ENCODE measurements at places on chromosomes 12 and 14.

DNA sequence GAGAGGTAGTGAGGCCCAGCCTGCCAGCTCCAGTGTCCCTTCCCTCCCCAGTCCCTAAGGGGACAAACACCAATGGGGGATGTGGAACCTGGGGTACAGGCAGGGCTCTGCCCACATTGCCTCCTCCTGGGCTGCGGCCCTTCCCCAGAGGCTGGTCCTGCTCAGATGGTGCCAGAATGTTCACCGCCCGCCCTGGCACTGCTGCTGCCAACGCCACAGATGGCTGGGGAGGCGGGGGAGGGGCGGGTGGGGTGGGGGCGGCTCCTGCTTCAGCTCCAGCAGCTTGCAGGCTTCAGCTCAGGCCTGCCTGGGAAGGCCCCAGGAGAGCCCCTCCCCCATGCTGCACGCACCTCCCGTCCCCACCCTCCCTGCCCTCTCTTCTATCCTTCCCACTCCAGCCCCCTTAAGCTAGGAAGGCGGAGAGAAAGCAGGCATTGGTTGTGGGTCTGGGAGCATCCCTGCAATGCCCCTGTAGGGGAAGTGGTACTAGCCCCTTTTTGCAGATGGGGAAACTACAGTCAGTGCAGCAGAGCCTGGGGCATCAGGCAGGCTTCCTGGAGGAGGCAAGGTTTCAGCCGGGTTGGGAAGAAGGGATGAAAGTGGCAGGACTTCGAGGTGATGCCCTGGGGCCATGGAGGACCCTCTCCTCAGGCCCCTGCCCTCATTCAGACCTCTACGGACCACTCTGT is 2.0 kb upstream of the BEGAIN start:
- no peak for DNase-seq

DNA sequence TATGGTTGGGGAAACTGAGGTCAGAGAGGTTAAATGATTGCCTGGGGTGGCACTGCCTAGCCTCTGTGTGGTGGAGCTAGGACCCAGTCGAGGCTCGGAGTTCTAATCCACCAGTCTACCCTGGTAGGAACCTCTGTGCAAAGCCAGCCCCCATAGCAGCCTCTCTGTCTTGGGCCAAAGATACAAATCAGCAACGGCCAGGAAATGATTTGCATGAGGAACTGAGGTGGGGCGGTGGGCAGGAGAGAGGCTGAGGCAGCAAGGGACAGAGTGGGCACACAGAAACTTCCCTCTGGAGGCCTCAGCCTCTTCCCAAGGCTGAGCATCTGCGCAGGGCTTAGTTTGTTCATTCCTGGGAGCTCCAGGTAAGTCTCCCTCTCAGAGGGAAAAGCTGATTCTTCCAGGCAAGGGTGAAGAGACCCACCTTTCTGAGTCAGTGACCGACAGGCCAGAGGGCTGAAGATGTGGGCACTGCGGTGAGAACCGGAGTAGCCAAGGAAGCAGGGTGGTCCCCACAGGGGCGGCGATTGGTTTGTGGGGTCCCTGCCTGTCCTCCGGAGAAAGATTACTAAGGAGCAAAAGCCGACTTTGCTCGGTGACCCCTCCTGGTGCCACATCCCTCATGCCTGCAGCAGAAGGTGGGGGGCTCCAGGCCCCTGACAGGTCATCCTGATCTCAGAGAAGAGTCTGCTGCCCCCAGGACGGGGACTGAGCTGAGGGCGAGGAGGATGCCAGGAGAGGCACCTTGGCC is 134.6 kb downstream of the CACNA1C start:
- no peak for DNase-seq

DNA sequence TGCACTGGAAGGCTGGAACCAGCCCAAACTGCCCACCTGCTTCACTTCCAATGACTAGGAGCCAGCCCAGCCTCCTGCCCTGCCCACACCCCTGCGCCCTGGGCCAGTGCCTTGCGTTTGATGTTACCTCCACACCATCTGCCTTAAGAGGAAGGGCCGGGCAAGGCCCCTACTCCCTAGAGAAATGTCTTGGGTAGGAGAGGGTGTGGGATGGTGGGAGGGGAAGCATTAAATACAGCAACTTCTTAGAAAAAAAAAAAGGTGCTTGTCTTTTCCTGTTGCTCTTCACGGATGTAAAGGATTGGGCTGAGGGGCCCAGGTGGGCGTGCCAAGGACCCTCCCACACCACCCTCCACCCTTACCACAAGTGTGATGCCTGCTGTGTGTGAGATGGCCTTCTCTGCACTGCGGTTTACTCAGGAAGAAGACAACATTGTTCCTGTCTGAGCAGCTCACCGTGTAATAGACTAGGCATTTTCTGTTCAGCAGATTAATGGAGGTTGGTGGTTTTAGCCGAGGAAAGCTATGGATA is 99.9 kb downstream of the NINJ2 start:
- no peak for DNase-seq

DNA sequence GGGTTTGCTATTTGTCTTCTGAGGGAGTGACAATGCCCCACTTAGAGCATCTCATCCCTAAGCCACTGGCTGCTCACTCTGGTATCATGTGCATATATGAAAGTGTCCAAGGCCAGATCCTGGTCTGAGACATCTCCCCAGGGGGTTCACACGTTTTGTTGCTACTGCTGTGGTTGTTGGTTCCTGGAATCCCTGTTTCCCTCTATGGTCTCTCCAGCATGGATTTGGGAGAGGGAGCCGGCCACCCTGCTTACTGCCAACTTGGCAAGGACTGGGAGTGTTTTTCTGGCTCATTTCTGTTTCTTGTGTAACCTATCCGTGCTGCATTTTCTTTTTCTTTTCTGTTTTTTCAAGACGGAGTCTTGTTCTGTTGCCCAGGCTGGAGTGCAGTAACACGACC is 101.3 kb upstream of the MAX start:
- DNase-seq: no peak

DNA sequence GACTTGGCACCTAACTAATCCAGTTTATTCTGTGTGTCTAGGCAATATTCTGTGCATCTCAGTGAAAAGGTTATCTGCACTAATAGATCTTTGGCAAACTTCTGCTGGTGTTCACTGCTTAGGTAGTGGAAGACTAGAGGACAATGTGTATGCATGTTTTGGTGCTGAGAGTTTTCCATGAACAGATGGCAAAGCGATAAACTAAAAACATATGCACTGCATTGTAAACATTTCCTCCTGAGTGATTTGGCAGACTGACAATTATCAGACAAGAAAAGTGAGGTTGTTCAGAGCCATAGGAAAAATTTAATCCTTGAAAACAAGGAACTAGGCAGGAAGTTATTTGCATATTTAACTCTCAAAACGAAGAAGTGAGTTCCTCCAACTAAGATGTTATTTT is 400.4 kb downstream of the ATP23 start:
- no peak for DNase-seq

DNA sequence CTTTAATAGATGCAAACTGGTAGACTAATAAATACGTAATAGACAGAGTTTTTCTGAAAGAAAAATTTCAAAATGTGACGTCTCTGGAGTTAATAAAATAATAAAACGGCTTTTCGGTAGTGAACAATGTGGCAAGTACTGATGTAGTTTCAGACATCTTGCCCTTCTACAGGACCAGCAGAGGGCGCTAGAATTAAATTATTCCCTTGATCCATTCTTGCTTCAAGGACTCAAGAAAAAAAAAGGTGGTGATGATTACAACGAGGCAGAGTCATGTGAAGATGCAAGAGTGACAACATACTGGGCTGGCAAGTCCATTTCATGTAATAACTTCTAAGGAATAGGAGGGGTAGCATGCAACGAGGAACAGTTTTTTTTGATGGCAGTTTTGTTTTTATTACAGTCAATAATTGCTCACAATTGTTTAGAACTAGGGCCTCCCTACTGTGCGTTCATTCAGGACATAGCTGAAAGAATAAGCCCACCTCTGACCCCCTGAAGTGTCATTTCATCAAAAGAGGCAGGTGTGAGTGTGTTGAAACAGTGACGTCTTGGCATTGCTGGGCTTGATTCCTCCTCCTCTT is 101.0 kb upstream of the GZMB start:
- DNase-seq: no peak

- no peak for DNase-seq
These were observed 117.0 kb downstream of the SRGAP1 start for GRCh38 chr12:63961543-63961942.

GRCh38 chr14:86627080-86627479 is 1097.1 kb downstream of the FLRT2 start:
- DNase-seq: no peak

DNA sequence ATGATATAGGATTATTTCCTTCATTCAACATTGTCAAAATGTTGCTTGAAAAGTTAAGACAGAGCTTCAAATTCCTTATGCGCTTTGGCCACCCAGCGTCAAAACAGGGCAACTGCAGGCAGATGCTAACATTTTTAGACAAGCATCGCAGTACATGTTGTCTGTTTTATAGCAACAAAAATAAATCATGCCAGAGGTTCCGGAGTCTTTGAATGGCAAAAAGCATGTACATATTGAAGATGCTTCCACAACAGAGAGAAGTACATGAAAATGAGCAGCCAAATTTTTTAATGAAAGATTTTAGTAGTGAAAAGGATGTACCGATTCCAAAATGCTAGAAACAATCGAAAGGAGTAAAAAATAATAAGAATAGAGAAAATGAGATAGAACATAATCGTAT is 49.8 kb upstream of the USP15 start:
- no peak for DNase-seq

- no peak for DNase-seq
These were observed 69.8 kb downstream of the OSBPL8 start for GRCh38 chr12:76489737-76490136.

- DNase-seq: no peak
These were observed 53.8 kb downstream of the PHETA1 start for GRCh38 chr12:111314953-111315539.

DNA sequence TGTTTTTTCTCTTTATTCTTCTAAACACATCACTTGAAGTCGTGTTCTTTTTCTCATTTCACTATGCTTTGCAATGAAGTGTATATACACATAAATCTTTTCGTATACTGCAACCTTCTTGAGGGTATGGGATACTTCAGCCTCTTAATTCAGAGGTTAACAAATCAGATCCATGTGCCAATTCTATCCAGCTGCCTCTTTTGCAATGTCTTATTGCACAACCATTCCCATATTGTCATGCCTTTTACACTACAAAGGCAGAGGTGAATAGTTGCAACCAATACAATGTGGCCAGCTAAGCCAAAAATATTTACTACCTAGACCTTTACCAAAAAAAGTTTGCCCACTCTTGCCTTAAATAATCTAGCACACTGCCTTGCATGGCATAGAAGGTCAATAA is 224.5 kb upstream of the FOXG1 start:
- no peak for DNase-seq

DNA sequence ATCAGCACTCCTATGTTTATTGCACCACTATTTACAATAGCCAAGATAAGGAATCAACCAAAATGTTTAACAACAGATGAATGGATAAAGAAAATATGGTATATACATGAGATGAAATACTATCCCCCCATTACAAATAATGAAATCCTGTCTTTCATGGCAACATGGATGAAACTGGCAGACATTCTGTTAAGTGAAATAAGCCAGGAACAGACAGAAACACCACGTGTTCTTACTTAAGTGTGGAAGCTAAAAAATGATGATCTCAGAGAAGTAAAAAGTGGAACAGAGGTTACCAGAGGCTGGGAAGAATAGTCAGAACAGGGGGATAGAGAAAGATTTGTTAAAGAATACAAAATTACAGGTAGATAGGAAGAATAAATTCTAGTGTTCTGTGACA is 113.7 kb upstream of the MDM1 start:
- no peak for DNase-seq

All from 8988T (cell line).